Activated CD4-positive, alpha-beta T cell treated with anti-CD3 and anti-CD28 coated beads for 36 hours (primary cell): ENCODE measurements at places on chromosomes 4 and X.

DNA sequence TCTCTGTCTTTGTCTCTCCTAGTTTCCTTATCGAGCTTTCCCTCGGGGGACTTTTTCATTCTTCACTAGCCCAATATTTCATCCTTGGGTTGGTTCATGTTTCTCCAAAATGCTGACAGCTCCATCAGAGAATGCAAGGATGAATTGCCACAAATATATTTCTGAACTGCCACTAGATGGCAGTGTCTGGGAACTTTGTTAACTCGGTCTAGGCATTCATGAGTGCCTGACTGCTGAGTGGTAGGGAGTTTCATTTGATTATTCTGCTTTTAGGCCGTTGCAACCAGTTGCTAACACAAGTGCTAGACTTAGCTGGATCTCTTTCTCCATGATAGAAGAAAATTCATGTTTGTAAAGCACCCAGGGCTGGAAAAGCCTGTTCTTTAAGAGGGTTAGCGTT is 73.5 kb upstream of the RAP2C start:
- DNase-seq: peak; percentile 28

DNA sequence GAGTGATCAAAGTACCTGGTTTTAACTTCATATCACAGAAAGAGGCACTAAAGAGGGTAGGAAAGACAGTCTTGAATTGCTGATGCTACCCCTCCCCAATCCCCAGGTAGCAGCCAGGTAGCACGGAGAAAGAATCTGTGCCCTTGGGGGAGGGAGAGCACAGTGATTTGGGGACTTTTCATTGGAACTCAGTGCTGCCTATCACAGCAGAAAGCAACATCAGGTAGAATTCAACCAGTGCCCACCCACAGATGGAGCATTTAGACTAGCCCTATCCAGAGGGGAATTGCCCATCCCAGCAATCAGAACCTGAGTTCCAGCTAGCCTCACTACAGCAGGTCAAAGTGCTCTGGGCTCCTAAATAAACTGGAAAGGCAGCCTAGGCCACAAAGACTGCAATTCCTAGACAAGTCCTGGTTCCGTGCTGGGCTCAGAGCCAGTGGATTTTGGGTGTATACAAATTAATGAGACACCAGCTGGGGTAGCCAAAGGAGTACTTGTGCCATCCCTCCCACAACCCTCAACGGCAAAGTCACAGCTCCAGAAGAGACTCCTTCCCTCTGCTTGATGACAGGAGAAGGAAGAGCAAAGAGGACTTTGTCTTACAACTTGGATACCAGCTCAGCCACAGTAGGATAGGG is 228.1 kb downstream of the THOC2 start:
- DNase-seq: no peak

DNA sequence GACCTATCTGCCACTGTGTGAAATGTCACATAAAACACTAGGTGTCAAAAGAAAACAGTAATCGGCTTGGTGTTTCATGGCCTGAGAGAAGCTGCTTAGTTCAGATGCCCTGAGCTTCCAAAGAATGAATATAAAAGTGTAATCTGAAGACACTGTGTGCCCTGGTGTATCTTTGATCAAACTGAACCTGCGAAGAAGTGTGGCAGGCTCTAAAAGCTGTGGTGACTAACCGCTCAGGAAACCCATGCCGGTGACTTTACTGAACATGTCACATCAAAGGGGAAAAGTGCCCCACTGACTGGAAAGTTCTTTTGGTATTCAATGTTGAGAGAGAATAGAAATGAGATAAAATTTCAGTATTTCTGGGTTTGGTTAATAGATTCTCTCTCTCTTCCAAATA is 89.1 kb downstream of the CLCN4 start:
- no peak for DNase-seq

GRCh38 chrX:45592101-45592500 is 391.4 kb upstream of the DIPK2B start:
- DNase-seq: no peak

DNA sequence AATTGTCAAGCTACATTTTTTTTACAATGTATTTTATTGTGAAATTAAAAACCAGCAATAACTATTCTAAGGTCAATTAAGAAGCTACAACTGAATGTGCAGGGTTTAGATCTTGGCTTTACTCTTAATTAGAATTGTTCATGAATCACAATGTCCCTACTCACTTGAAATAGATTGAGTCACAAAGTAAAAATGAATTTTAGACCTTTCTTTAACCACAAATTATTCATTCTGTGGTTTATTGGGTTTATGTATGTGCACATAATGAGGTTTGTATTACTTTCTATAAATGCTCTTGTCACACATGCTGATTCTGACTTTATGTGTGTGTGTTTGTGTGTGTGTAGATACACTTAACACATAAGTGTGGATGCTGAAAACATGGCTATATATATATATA is 647.0 kb upstream of the AADAT start:
- DNase-seq: no peak

- peak; percentile 77 for DNase-seq
Measured at GRCh38 chr4:148445071-148445859, 3.1 kb upstream of the NR3C2 start.

DNA sequence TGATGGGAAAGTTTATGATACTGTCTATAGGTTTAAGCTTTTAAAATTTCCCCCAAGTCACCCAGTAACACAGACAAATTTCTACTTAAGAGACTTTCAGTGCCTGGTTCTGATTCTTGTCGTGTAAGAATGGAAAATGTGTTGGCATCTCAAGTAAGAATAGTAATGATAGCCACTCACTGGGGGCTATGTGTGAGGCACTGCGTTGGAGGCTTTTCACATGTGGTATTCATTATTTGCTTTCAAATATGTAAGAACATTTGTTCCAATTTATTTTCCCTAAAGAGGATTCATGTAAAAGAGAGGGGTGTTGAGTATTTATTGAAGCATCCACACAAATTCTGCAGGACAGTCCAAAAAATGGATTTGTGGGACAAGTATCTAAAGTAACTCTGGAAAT is 143.6 kb downstream of the FNIP2 start:
- no peak for DNase-seq

DNA sequence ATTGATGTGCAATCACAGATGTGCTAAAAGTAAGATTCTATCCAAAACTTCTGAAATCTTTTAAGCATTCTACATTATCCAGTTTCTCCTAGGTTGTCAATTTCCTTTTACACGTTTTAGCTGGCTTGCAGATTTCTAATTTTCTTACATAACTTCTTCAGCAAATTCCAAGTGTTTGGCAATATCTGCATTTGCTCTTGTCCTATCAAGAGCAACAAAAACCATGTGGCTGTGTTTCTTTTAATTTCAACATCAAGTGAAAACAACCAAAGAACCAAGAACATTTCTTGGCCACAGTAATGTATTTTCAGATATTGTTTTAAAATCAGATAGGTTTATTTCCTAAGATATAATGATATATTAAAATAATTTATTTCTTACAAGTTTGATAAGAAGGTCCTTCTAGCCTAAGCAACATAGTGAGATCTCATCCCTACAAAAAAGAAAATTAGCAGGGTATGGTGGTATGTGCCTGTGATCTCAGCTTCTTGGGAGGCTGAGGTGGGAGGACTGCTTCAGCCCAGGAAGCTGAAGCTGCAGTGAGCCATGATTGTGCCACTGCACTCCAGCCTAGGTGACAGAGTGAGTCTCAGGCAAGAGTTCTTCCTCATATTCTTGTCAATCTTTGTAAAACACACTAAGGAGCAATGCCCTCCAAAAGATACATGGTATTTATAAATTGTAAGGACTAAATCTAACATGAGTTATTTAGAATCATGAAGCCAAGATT is 131.4 kb upstream of the NAP1L5 start:
- no peak for DNase-seq

DNA sequence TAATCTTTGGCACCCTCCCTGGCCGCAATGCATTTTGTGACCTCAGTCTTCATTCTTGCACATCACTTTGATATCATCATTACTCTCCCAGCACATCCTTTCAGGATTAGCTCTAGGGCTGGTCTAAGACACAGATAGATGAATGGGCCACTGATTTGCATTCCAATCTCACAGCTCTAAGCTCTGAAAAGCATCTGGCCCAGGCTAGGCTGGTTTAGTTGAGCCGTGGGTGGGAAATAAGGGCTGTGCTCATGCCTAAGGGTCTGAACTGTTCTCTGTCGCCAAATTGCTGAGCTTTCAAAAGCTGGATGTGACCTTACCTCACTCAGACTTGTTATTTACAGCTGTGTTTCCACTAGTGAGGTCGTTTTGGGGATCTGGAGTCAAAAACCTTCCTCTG is 30.0 kb upstream of the SLC9A7 start:
- DNase-seq: no peak

GRCh38 chr4:98521486-98521885 is 136.9 kb downstream of the TSPAN5 start:
- DNase-seq: no peak

- no peak for DNase-seq
Measured at GRCh38 chrX:71216485-71216884, 6.5 kb upstream of the GJB1 start.

GRCh38 chr4:4712800-4713528 is 146.5 kb upstream of the MSX1 start:
- no peak for DNase-seq

- DNase-seq: no peak
Measured at GRCh38 chr4:136281889-136282288, 1250.4 kb downstream of the PCDH18 start.

- DNase-seq: no peak
Measured at GRCh38 chr4:3702561-3703221, 63.5 kb upstream of the ADRA2C start.

DNA sequence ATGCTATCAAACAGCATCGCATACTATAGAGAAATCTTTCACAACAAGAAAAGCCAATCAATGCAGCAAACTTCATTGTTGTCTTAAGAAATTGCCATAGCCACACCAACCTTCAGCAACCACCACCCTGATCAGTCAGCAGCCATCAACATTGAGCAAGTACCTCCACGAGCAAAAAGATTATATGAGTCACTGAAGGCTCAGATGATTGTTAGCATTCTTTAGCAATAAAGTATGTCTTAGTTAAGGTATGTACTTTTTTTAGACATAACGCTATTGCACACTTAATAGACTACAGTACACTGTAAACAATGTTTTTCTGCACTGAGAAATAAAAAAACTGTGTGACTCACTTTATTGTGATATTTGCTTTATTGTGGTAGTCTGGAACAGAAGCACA is 37.8 kb upstream of the FUNDC1 start:
- no peak for DNase-seq

- DNase-seq: no peak
Measured at GRCh38 chr4:144862210-144862609, 216.3 kb downstream of the HHIP start.

GRCh38 chrX:1397441-1398270 is 5.7 kb upstream of the SLC25A6 start:
- no peak for DNase-seq

DNA sequence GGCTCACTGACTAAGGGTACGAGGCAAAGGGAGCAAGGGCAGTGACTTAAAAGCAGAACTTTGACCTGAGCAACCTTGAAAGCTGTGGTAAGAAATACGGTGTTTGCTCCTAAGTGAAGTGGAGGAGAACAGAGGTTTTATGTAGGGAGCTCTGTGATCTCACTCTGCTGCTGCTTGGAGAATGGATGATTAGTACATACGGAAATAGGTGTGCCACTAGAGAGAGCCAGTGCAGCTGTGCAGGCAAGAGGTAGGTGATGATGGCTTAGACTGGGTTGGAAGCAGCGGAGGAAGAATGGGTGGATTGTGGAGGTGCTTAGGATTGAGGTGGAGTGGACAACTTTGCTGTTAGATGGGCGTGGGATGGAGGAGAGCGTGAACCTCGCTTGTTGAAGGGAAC is 85.0 kb downstream of the FAM193A start:
- no peak for DNase-seq

DNA sequence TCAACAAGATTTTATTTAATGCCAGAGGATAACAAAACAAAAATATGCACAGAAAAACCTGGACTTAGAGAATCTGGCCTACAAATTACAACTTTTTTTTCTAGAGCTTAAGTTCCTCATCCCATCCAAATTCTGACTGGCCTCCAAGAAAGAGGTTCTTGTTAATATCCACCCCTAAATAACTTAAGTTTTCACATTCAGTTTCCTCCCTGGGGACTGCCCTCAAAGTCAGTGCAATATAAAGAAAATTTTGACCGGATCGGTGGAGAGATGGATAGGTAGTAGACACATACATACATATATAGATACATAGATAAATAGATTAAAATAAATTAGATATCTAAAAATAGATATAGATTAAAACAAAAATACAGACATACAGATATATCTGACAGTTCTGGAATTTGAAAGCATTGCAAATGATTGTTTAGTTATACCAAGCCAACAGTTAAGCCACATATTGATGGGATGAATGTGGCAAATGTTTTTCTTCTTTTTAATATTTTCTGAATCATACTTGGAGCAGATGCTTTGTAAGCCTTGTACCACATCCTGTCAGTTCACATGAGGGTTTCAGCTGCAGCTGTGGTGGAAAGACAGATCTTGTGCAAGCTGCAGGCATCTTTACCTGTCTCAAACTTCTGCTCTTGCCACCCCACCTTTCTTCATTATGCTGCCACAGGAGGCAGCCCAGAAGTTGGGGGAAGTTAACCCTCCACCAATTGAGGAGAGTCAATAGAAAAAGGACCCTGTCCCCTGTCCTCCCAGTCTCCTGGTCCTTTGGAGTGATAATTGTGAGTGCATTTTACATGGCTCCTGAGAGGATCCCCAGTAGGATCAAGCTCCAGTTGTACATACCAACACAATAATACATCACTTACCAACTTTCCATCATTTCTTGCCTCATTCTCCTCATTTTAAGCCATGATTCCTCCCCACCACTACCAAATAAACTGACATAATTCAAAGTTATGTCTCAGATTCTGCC is 58.5 kb upstream of the PRDM8 start:
- DNase-seq: peak; percentile 74

GRCh38 chr4:15020502-15021286 is 18.4 kb downstream of the CPEB2 start:
- DNase-seq: no peak

- no peak for DNase-seq
Measured at GRCh38 chr4:76639288-76639687, 204.3 kb downstream of the SHROOM3 start.

DNA sequence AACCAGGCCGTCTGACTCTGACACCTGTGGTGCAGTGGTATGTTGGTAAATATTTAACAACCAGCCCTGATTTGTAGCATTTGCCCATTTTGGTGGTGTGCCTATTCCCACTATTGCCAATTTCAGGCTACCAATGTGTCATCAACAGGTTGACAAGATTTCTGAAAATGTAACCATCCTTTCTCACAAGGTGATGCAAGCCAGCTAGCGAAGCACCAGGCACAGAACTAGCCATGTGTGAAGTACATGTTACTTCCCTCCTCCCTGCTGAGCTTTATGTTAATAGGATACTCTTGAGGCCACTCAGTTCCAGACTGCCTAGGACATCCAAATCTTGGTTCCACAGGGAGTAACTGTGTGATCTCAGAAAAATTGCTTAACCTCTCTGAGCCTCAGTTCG is 7.2 kb upstream of the MAMLD1 start:
- DNase-seq: no peak

DNA sequence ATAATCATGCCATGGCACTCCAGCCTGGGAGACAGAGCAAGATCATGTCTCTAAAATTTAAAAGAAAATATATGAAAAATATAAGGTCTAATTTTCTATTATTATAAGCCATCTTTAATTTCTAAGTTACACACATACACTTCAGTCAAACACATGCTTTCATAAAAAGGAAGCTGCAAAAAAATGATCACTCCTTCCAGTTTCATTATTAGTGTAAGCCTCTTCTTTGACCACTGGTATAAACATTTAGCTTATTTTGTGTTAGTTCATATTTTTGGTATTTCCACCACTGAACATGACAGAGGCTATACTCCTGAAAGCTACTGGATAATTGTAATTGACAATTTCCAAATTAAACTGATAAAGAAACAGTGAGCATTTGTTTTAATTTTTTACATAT is 163.3 kb upstream of the USP38 start:
- DNase-seq: no peak

GRCh38 chr4:77015390-77015789 is 60.4 kb downstream of the CCNI start:
- peak; percentile 12 for DNase-seq
